Mesothelial cell of epicardium (in vitro differentiated cells): ENCODE measurements at places on chromosomes 1 and 21. TPM values are rescaled to one million over a fixed set of nuclear protein-coding genes. Genes with fewer than 3 reads are reported as not detected.

DNA sequence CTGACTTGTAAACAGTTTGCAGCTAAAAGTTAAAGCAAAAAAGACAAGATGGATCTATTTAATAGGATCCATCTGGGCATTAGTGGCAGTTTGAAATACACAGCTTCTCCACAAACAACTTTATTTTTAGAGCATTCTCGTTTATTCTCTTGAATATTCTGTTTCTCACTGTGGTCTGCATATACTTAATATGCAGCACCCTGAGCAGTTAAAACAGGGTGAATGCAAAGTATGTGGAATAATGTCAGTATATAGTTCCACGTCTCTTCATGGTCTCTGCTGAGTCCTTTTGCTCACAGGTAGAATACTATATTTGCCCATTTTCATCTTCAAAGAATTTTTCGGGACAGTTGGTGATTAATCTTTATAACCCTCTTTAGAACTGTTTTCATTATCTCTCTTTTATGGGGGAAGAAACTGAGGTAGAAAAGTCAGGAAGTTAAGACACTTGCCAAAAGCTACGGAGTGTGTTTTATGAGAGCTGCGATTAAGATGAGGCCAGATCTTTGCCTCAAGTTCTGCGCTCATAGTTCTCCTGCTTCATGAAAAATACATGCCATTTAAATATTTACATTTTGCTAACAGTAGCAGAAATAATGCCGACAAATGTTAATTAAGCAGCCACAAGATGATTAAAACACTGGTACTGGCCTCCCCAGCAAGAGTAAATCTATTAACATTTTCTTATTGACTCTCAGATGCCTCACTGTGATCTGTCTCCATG, 115.6 kb downstream of the PTBP2 start:
- DNase-seq = no peak

GRCh38 chr1:213249395-213249794, 198.4 kb downstream of the RPS6KC1 start:
- no peak for DNase-seq

DNA sequence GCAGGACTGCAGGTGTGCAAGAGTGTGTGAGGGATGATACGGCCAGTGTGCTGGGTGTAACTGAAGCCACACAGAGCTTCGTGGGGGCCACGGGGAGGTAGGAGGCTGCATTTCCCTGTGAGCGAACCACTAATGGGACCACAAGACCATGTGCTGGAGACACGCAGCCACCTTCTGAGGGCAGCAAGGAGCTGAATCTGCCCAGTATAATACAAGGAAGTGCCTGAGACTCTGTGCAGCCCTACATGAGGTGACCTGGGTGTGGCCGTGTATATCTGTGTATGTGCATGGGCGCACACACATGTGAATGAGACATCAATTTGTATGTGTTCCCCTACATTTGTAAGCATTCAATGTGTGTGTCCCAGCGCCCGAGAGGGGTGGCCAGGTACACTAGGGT, 50.8 kb downstream of the CHD5 start:
- DNase-seq = no peak

GRCh38 chr21:23968008-23968407, 1639.3 kb downstream of the MRPL39 start:
- DNase-seq = no peak

- DNase-seq = no peak
Observed at GRCh38 chr1:236687273-236687672, 974 bp downstream of the ACTN2 start.

DNA sequence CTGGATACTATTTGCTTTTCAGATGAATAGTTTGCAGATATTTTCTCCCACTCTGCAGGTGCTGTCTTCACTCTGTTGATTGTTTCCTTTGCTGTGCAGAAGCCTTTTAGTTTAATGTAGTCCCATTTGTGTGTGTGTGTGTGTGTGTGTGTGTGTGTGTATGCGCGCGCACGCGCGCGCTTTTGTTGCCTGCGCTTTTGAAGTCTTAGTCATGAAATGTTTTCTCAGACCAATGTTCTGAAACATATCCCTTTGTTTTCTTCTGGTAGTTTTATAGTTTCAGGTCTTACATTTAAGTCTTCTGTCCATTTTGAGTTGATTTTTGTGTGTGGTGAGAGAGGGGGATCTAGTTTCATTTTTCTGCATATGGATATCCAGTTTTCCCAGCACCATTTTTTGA, 63.5 kb downstream of the XPR1 start:
- DNase-seq = no peak

FAM78B gene
- total RNA-seq = 0.07 to 0.16 TPM in 2 of 3 replicates, not detected in the other
